KBM-7 (cell line): ENCODE measurements at places on chromosomes 16 and 17.

DNA sequence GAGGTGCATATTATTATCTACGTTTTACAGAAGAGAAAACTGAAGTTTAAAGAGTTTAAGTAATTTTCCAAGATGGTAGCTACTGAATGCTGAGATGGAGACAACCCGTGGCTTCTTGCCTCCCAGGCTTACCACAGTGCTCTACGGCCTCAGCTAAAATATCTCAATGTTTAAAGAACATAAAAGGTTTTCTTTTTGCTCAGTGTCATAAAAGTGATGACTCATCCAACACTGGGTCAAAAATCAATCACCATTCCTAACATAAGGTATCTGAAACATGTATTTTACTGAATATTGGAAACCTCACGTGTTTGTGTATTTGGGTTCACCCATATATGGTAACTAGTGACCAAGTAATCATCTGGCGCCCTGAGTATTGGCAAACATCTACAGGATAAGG lies 18.4 kb downstream of the ABCA9 start:
- DNase-seq: no peak

- DNase-seq: no peak
Observed at GRCh38 chr16:12340151-12340733, 363.7 kb downstream of the SNX29 start.

- DNase-seq: no peak
Observed at GRCh38 chr16:87533061-87533460, 40.2 kb upstream of the ZCCHC14 start.

DNA sequence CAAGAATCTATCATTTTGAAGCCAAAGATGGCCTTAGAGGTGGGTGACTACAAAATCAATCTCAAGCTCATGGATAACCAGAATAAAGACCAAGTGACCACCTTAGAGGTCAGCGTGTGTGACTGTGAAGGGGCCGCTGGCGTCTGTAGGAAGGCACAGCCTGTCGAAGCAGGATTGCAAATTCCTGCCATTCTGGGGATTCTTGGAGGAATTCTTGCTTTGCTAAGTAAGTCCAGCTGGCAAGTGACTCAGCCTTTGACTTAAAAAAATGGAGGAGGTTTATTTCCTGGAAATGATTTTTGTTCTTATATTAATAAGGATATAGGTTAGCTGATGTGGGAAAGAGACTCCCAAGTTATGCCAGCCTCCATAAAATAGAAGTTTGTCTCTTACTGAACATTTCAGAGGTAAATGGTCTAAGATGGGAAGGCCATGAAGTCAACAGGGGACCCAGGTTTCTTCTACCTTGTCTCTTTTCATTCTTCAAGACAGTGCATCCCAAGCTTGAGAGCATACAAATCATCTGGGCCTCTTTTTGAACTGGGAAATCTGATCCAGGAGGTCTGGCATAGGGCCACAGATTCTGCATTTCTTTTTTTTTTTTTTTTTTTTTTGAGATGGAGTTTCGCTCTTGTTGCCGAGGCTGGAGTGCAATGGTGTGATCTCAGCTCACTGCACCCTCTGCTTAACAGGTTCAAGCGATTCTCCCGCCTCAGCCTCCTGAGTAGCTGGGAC lies 19.8 kb upstream of the TANGO6 start:
- no peak for DNase-seq

- DNase-seq: peak; percentile 75
Observed at GRCh38 chr16:19113577-19114358, at the start of gene ITPRIPL2. ITPRIPL2 (plus strand) TSS chr16:19113964; CDS start chr16:19114462, 498 bp downstream.

DNA sequence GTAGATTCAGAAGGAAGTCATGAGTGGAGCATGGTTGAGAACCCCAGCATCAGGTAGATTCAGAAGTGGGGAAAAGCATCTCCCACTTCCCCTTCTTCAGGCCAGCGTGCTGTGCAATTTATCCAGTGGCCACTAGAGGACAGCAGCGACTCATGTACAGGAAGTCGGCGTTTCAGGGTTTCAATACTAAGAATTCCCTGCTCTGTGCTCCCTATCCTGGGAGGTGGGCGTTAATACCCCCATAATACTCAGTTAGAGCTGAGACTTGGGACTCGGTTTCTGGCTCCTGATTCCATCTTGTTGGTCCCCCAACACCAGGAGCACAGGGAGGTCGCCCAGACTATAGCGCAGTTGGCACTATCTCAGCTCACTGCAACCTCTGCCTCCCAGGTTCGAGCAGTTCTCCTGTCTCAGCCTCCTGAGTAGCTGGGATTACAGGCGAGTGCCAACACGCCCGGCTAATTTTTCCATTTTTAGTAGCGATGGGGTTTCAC lies 75.3 kb upstream of the AMZ2 start:
- DNase-seq: peak; percentile 84

- DNase-seq: no peak
Observed at GRCh38 chr16:56226845-56227525, 35.7 kb downstream of the GNAO1 start.

GRCh38 chr16:52308051-52308450 lies 238.9 kb downstream of the TOX3 start:
- no peak for DNase-seq
